ENCODE measurements at places on chromosomes 2 and 18.

DNA sequence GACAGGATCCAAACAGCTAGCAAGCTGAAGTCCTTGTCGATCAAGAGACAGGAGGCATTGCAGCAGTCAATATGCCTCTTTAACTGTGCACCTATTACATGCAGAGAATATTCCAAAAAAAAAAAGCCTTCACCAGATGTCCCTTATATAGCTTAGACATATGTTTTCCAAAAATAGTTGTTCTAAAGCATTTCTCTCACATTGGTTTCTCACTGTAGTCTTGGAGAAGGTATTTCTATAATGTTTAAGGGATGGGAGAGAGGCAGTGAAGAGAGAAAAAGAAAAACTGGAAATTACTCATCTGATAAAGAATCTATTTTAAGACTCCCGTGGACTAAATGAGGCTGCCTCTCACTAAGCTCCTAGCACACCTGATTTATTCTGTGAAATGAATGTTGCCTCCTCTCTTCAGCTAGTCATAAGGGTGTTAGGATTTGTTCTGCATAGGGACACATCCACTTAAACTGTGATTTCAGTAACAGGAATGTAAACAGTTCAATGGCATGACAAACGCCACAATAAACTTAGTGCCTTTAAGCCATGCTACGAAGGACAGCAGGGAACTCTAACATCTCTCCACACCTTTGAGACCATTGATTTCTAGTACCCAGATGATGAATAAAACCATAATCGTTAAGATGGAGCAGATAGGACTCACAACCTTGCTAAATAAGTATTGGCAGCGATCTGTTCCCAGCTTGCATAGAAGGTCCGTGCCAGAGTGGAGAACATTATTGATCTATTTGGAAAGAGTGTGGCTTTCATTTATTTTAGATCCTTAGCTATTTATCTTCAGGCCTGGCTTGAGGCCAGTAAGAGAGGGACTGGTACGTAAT, 98.6 kb upstream of the NCK2 start:
- DNase-seq = no peak

DNA sequence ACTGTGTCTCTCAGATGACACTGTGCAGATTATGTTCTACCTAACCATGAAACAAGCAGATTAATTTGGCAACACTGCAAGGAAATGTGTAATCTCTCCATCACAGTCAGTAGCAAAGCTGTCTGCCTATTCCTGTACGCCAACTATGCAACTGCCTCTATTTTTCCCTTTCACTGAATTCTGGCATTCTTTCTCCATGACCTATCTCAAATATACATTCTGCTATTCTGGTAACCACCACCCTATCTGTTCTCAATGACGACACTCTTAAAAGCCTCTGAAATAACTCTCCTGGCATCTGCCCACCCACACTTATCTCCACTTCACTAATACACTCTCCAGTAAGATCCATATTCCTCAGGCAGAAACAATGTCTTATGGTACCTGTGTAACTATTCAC, 78.7 kb downstream of the ABCA12 start:
- peak; percentile 3 for DNase-seq

DNA sequence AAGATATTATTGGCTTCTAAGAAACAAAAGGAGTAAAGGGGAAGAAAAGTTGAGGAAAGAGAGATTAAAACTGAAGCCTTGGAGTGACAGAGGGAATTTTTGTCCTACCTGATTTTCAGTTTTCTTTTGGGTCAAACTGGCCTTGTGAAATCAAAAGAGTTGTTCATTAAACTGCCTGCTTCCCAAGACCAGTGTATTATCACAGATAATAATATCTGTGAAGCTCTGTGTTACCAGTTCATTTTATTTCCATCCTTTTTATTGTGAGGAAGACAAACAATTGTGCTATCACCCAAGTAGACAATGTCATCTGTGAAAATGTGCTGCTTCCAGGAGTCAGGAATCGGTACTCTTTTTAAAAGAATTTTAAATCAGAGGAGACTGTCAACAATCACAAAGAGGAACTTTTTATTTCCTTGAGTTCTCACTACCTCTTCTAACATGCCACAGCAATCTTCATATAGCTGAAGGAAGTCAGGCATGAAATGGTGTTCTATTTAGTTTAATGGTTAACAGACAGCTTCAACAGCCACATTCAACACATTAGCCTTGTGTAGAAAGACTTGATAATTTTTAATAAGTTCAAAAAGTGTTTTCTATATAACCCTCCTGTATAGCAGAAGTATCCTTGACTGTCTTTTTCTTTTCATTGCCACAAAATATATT, 554.8 kb downstream of the PIK3C3 start:
- no peak for DNase-seq

GRCh38 chr2:109615637-109616144, 1.5 kb downstream of the SOWAHC start:
- no peak for DNase-seq

- no peak for DNase-seq
Observed at GRCh38 chr2:226855787-226856186, 19.9 kb downstream of the RHBDD1 start.

DNA sequence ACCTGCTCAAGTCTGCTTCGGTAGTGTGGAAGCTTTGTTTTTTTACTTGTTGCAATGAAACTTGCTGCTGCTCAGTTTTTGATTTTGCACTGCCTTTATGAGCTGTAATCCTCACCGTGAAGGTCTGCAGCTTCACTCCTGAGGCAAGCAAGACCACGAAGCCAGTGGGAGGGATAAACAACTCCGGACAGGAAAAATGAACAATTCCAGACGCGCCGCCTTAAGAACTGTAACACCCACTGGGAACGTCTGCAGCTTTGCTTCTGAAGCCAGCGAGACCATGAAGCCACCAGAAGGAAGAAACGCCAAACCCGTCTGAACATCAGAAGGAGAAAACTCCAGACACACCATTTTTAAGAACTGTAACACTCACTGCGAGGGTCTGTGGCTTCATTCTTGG, 245.7 kb upstream of the REG3G start:
- DNase-seq = peak; percentile 0

GRCh38 chr2:66233981-66234380, 200.9 kb upstream of the MEIS1 start:
- no peak for DNase-seq

DNA sequence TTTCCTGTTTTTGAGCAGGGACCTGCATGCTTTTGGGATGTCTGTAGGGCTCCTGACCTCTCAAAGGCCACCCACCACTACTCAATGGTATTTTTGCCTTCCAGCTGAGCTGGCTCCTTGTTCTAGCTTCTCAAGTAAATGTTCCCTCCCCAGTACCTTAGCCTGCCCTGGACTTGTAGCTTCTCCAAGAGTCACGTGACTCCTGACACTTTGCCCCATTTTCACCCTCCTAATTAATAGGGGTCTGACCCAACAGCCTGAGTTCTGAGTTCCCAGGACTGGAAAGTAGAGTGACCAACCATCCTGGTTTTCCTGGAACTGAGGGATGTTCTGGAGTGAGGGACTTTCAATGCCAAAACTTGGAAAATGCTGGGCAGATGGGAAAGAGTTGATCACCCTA, 4.0 kb downstream of the LBX2 start:
- no peak for DNase-seq

- no peak for DNase-seq
Observed at GRCh38 chr2:11761259-11761658, 14.8 kb downstream of the LPIN1 start.

DNA sequence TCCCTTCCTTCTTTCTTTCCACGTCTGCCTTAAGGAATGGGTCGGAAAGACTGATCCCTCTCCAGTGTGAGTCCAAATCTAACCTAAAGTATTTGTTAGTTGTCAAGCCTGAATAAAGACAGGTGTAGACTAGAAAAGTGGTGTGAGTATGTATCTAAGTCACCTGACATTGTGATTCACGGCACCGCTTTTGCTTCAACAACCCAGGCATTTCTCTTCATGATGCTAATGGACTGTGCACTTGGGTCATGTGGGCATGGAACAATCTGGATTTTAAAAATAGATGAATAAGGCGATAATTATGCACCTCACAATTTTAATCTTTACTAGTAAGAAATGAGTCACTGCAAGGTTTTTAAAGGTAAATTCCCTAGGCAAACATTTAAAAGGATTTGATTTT, 107.5 kb downstream of the LIPG start:
- no peak for DNase-seq

GRCh38 chr2:40268566-40268965, 183.3 kb downstream of the SLC8A1 start:
- no peak for DNase-seq

- DNase-seq = no peak
Observed at GRCh38 chr2:127330753-127331152, 36.8 kb upstream of the ERCC3 start.

DNA sequence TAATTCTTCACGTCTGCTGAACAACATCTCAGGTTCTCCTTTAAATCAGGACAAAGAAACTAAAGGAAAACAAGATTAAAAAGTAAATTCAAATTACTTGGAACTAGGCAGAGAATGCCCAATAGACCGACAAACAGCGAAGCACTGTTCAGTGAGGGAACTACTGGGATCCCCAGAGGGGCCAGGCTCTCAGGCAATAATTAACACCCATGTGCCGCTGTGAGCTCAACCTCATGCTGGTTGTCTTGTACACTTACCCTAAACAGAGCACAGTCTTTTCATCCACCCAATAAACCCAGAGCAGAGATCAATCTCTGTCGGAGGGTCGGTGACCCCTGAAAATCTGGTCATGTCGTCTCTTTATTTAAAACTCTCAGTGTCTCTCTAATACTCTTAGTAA, 229.9 kb upstream of the CRIM1 start:
- DNase-seq = no peak

DNA sequence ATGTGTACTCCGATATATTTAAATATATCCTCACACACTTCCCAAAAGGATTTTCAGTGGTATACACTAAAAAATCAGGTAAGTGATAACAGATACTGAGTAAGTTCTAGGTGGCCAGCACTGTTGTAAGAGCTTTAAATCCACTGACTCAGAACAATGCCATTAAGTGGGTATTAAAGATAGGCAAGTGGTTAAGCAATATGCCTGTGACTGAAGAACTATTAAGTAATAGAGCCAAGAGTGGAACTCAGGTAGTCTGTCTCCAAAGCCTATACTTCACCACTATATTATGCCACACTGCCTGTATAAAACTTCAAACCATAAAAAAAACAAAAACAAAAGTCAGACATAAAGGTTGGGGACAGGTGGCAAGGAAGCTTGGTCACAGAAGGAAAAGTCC, 37.2 kb downstream of the THUMPD2 start:
- DNase-seq = no peak

DNA sequence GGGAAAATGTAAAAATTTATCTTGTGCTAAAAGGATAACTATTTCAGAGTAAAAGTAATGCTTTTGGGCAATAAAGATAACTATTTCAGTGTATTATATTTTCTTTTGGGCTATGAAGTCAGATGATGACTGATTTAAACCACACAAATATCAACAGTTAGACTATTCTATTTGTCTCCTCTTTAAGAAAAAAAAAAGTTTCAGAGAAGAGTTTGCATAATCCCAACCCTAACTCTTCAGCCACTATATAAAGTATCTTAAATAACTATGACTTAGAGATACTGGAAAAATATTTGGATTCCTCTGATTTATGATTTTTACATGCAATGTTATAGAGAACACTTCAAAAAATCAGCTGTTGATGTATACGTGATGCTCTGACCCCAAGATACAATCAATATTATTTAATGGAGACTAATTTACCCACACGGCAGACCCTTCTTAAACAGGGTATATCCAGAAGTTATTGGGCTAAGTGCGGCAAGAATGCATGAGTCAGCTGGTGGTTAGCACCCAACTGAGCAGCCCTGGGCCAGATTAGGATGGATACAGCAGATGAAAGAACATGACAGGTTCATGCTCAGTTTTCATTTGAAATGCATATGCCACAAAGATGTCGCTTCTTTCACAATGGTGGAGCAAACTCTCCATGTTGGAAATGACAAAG, 279.0 kb downstream of the AFF3 start:
- peak; percentile 88 for DNase-seq

GRCh38 chr2:235347691-235348090, 146.2 kb upstream of the AGAP1 start:
- DNase-seq = peak; percentile 92

GRCh38 chr2:133651861-133652260, 83.6 kb upstream of the NCKAP5 start:
- no peak for DNase-seq

DNA sequence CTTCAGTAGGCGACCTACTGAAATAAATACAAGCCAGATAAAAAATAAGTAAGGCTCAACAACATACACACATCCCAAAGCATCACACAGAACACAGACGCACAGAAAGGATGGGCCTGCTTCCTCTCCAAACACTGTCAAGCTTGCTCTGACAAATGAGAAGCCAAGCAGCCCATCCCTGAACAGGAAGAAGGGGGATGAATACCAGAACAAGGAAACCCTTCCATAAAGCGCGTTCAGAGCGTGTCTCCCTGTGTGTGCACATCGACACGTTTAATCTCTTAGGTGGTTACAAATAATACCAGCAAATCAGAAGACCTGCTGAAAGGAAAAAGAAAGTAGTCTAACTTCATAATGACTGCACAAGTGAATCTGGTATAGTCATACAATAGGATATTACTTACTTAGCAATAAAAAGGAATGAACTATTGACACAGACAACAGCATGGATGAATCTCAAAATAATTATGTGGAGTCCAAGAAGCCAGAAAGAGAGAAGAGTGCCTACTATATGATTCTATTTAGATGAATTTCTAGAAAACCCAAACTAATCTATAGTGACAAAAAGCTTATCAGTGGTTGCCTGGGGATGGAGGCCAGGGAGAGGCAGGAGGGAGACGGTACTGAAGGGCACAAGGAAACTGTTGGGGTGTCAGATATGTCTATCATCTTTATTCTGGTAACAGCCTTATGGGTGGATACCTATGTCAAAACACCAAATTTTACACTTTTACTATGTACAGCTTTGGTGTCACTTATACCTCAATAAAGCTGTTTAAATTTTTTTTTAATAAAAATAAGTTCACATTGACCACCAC, 26.8 kb downstream of the MBOAT2 start:
- no peak for DNase-seq
